ENCODE measurements at places on chromosomes 4 and X.

DNA sequence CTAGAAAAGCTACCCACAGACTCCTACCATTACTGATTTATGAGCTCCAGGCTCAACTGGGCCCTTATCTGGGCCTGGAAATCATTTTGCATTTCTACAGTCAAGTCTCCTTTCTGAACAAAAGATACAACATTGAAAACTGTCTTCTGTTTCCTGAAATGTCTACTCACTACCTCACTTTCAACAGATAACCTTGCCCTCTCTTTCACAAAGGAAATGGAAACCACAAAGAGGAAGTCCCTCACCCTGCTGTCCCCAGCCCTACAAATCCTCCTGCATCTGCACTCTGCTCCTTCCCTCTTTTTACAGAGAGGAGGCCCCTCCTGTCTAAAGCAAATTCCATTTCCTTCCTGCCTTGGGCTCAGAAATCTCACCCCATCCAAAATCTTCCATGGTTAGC, 24.8 kb upstream of the CYBB start:
- no peak for DNase-seq

DNA sequence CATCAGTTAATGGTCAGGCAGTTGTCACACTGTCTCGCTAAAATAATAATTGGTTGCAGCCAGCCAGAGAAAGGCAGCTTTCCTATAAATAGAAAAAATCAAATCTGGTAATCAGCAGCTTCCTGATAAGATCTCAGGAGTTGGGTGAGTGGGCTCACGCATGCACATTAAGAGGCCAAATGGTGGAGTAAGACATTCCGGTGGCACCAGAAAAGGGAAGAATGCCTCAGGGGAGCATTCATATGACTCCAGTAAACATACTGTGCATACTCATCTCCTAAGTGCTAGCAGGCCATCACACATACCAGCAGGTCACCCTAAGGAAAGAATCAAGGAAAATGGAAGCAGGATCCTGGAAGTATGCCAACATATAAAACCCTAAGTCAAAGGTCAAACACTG, 40.1 kb downstream of the UGT2B15 start:
- no peak for DNase-seq

DNA sequence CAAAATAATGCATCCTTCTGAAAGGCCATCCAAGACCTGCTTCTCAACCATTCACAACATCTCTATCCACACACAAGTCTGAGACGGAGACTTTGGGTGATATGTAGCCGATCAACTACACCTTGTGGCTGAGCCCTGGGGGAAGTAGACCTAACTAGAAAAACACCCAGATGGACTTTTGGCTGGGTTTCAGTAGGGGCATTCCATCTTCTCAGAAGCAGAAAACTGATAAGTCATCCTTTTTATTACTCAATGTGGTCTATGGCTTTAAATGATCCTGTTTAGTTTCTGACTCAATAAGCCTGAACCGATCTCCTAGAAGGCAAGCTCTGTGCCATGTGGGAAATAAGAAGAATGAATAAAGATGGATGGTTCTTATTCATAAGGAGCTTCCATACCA, 82.5 kb upstream of the AFF2 start:
- DNase-seq, result no peak

DNA sequence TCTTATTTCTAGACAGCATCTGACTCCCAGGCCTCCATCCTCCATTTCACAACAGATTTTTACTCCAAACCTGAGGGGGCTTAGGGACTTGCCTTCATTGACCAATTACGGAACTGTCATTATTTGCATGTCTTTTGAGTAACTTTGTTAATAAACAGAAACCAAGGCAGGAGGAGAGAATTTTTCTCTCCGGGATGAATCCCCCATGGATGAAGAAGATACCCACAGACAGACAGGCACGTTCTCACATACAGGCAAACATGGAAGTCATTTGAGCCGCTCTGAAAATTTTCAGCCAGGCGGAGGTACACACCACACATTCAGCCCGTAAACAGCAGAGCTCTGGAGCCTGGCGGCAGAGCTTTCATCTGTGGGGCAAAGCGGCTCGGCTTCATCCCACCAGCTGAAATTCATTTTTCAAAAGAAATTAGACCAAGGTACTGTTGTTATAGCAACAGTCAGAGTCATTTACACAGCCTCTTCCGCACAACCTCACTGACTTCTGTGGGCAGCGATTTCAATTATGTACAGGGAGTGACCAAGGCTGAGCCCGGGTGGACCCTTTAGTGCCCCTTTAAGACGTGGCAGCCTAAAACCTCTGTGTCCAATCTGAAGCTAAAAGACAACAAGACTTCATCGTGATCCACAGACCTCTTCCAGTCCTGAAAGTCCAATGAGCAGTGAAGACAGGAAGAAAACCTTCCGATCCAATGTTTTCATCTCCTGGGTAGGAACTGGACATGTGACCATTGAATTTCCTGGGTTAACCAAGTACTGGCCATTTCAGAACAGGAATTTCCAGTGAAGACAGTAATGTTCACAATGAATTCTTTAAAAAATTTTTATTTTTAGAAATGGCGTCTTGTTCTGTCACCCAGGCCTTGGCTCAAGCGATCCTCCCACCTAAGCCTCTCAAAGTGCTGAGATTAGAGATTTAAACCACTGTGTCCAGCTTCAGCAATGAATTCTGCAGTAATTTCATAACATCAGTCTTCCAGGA, 237.0 kb downstream of the MGST2 start:
- DNase-seq, result no peak

DNA sequence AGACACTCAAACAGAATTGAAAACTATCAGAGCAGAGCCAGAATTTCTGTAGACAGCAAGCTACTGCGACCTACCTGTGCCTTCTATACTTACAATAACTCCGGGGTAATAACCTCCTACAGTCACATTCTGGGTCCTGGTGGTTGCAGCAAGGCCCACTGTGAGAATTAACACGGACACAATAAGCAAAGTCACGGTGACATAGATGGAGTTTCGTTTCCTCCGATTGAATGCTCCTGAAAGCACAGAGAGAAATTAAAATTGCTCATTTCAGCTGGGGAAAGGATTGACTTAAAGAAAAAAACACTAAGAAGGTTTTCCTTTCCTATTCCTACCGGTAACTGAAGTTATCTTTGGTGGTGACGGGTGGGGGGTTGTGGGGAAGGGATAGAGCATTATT, 7.0 kb downstream of the TMEM255A start:
- no peak for DNase-seq

- no peak for DNase-seq
These were observed 165 bp upstream of the PTCHD1 start for GRCh38 chrX:23334521-23334847.

GRCh38 chr4:168683595-168683994, 186.7 kb downstream of the PALLD start:
- peak; percentile 44 for DNase-seq

- no peak for DNase-seq
These were observed 1.8 kb downstream of the FRMPD4 start for GRCh38 chrX:12139934-12140611.

DNA sequence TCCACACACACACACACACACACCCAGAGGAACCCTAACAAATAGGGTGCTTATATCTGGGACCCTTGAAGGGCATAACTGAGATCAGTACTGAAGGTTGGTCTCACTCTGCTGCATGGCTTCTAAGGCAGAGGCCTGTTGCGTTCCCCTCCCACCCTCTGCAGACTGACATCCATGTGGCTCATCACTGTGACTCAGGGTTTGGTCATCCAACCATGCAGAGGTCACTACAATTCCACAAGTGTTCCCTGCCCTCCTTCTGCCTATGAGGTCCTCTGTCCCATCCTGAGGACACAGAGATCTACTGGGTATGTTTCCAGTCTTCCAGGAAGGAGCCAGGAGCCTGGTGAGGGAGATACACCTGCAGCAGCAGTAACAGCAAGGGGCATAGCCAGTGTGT, 55.8 kb downstream of the XAGE2 start:
- DNase-seq, result no peak

DNA sequence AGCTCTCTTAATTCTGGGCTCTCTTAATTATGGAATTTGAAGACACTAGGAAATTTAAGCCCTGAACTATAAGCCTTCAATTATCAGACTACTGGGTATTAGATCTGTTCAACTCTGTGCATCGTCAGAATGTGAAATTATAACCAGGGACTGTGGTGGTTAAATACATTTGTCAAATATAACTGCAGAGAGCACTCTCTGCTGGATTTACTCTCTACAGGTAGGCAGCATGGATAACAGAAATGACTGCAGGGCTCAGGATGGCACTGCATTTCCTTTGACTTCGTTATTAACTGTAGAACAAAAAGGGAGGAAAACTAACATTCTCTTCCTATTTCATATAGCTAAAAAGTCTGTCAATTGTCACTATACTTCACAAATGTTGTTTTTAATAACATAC, 310.1 kb upstream of the RASGEF1B start:
- no peak for DNase-seq

GRCh38 chrX:132615391-132616131, 126.7 kb upstream of the MBNL3 start:
- peak; percentile 2 for DNase-seq

GRCh38 chrX:6449946-6450345, 85.0 kb downstream of the VCX3A start:
- DNase-seq, result no peak

DNA sequence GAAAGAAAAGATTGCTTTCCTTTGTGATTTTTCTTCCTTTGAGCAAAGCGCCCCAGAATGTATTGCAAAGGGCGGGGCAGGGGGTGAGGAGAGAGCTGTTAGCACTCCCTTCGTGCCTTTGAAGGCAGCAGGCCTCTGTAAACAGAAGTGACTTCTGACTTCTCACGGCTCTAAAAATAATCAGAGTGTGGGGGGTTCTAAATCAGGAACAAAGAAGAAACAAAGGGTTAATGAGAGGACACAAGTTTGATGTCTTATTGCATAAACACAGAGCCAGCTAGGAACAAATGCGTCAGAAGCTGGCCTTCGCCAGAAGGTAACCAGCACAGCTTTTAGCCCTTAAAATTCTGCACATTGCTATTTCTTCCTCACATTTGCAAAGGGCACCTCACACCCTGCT, 626.2 kb downstream of the MID1IP1 start:
- DNase-seq, result no peak

DNA sequence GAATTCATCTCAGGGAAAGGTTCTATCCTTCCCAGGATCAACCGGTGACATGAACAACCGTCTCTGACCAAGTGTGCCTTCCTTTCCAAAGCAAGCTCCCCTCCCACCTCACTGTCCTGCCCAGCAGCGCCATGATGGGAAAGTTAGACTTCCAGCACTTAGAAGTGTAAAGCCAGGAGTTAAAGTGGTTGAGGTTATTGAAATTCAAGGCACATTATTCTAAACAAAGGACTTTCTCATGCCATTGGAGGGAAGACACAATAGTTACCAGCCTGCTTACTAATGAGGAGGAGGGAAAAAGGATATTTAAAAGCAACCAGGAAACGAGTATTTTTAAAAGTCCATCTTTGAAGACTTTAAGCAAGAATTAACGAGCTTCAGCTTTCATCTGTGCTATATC, 96.8 kb downstream of the NSUN7 start:
- DNase-seq, result no peak

- DNase-seq, result no peak
These were observed 35.2 kb upstream of the PHEX start for GRCh38 chrX:21996872-21997455.

GRCh38 chr4:8276358-8277240, 7.0 kb downstream of the HTRA3 start:
- no peak for DNase-seq

GRCh38 chr4:88613417-88613875, 21.2 kb downstream of the HERC3 start:
- DNase-seq, result no peak

- no peak for DNase-seq
These were observed 74.8 kb downstream of the IRF2 start for GRCh38 chr4:184399512-184399908.

DNA sequence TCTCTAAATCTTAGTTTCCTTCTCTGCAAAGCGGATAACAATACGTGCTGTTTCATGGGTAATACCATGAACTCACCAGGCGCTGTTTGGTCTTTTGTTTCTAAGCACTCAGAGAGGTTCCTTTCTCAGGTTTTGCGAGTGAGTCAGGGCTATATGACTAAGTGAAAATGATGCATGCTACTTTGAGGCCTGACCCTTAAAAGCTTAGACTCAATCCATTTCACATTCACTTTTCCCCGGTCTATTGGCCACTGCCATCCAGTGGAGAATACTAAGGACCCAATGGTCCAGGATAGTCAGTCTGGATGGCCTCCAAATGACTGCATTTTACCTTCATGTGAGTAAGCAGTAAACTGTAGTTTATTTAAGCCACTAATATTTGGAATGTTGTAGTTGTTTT, 400.8 kb upstream of the SLIT2 start:
- peak; percentile 64 for DNase-seq

DNA sequence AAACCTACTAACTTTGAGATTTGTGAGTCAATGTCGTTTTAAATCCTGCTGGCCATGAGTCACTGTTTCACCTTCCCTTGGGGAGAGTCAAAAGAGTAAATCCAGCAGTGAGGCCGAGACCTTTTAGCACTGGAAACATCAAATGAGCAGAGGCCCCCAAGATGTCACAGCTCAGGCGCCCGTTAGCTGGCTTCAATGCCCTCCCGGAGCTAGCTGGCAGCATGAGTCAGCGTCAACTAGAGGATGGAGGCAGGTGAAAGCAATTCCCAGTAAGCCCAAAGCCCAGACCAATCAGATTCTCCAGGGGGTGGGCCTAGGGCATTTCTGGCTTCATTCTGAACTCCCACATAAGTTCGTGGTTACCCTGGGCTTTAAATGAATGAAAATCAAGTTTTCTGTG, 170.9 kb downstream of the CLCN4 start:
- peak; percentile 5 for DNase-seq

DNA sequence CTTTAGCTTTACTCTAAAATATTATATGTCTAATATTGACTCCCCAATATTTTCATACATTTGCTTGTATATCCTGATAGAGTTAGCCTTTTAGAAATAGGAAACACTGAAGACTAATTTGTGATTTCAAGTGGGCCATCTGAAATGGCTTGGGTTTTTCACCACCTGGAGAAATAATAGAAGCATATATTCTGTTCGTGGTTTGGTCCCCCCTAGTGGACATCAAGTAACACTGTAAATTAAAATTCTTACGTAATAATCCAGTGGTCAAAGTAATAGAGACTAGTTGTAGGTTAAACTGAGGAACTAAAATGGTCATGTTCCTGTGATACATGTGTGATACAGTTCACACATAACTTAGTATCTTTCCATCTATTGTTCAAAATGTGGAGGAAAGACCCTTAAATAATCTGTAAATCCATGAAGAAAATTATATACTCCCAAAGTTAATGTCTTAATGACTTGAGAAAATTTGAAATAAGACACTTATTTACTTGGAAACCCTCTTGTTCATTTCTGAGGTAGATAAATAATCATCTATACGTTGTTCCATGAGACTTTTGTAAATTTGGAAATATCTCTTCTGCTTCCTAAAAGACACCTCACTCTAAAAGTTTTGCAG, 79.8 kb upstream of the SMARCAD1 start:
- DNase-seq, result peak; percentile 35

DNA sequence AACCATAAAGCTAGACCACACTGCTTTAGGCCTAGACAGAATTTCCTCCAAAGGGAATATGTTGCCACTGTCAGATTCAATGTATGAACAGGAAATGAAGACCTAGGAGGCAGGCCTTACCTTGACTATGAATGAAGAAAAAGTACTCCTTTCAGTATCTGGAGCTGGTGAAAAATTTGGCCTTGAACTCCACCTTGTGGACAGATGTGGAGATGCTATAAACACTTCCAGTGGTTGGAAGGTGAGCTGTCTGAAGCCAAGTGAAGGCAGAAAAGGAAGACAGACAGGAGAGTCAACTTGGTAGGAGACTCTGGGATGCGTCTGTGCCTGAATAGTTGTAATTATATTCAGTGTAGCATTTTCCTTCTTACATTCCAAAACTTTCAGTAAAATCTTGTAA, 17.2 kb downstream of the SPIN3 start:
- peak; percentile 26 for DNase-seq
